GOT3 (cell line): ENCODE measurements at places on chromosomes 3 and 15.

- DNase-seq = no peak
Observed at GRCh38 chr3:157544501-157545130, 41.4 kb upstream of the VEPH1 start.

- no peak for DNase-seq
Observed at GRCh38 chr3:30294241-30294667, 312.1 kb upstream of the TGFBR2 start.

DNA sequence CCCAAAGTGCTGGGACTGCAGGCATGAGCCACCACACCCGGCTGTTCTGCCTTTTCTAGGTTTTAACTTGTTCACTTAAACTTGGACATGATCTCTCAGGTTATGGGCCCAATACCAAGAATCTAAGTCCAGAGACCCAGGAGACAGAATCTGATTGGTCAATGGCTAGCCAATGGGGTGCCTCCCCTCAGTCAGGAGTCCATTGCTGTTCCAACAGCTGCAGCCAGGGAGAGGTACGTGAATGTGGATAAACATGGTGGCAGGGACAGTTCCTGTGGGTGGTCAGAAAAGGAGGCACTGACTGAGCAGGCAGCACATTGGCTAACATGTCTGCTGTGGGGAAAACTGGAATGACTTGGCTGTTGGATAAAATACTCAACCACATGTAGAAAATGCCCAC is 140.3 kb downstream of the RPLP1 start:
- DNase-seq = no peak

- no peak for DNase-seq
Observed at GRCh38 chr3:12394569-12395271, 89.6 kb upstream of the TSEN2 start.

DNA sequence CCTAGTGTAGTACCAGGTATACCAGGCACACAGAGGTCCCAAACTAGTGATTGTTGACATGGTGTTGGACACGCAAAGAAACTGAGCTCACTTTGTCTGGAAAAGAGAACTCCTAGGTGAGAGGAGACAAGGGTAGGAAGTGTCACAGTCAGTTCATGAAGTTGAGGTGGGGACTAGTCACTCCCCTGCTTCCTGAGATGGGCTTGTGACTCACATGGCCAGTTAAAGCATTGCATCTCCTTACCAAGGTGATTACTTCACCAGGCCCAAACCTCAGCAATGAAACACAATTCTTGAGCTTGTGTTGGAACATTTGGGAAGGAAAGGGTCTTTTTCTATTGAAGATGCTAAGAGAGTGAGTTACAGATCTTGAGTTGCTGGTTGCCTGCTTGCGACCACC is 49.2 kb upstream of the RAD18 start:
- DNase-seq = no peak

DNA sequence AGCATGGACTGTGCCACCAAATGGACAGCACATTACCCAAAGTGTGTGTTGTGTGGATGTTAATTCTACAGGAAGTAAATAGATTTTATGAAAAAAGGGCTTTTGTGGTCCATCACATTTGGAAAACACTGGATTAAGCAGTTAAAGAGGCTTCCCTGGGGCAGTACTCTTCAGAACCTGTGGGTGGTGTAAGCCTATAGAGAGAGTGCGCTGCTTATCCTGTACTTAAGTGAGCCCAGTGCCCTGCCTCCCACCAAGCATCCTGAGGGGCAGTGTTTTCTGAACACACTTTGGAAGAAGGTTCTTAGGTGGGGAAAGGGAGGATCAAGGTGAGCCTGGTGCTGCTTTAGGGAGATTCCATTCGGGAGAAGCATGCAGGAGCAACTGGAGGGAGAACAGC is 10.9 kb downstream of the TTLL3 start:
- DNase-seq = no peak

- DNase-seq = no peak
Observed at GRCh38 chr3:65343736-65344135, 655.9 kb upstream of the ADAMTS9 start.

DNA sequence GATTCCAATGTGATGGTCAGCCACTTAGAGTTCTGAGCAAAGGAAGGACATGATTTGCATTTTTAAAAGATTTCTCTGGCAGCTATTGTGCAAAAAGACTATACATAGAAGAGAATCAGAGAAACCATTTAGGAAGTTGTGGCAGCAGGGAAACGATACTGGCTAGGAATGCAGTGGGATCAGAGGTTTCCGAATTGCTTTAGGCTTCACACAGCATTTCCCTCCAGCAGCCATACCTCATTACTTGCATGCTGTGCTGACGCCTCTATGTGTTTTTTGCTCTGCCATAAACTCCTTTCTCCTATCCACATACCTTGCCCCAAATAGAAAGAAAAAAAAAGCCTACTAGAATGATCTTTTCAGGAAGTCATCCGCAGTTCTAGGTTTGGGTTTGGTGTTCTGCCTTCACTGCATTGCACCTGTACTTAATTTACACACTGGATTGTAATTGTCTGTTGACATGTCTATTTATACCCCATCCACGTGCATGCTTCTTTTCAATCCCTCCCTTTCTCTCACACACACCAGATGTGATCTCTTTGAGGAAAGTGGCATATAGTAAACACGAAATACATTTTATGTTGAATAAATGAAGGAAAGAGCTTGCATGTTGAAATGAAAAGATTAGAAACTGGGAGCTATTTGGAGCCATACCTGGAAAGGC is 860.3 kb upstream of the SEMA6D start:
- no peak for DNase-seq

GRCh38 chr3:185659942-185660921 is 74.1 kb downstream of the SENP2 start:
- no peak for DNase-seq

- no peak for DNase-seq
Observed at GRCh38 chr3:127964816-127965215, 49.8 kb downstream of the KBTBD12 start.

GRCh38 chr15:52137432-52138357 is 25.1 kb upstream of the BCL2L10 start:
- DNase-seq = no peak

GRCh38 chr3:29335943-29336342 is 55.1 kb downstream of the RBMS3 start:
- DNase-seq = no peak

GRCh38 chr15:73935547-73935946 is 9.3 kb downstream of the LOXL1 start:
- DNase-seq = no peak

- no peak for DNase-seq
Observed at GRCh38 chr3:190557296-190557695, 43.4 kb downstream of the IL1RAP start.

DNA sequence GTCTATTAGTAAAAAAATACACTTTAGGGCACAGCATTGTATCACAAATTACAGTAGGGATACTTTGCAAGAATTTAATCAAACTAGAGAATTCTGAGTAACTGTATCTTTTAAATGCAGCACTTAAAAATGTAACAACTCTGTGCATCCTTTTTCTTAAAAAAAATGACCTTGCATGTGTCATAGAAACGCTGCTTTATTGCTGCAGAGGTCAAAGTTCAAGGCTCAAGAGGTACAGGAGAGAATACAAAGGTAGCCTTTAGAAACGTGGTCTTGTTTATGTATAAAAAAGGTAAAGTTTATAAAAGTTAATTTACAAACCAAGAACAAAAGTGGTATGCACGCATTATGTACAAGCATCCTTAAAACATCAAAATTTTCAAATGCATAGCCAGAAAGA is 122.0 kb downstream of the TJP1 start:
- no peak for DNase-seq

DNA sequence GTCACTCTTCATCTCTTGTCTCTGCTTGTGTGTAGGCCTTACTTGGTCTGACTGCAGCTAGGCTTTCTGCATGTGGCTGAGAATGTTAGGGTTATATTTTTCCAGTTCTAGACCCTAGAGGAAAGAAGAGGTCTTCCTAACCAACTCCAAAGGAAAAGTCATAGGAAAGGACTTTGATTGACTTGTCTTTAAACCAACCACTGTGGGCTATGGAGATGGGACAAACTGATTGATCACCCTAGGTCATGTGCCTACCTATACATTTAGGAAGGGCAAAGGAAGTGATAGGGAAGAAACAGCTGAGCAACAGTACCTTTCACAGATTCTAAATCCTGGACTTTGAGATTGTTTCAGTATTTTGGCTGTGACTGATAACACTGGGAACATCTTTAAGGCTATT is 16.5 kb upstream of the TBC1D23 start:
- no peak for DNase-seq

GRCh38 chr3:5673521-5673920 is 486.0 kb downstream of the EDEM1 start:
- no peak for DNase-seq

DNA sequence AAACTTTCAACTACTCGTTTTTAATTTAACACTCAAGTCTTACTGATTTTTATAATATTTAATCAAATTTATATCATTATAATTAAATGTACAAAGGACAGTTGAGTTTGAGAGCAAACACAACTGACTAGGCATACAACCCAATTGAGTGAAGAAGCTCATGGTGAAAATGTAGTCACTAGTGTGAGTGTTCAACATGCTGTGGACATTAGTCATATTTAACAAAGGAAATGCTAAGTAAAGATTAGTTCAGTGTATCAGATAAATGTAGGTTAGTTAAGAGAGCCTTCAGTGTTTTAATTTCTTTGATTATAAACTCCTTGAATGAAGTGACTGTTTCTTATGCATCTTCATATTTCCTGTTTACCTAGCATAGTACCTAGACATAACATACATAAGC is 444.2 kb upstream of the GOLIM4 start:
- DNase-seq = no peak

DNA sequence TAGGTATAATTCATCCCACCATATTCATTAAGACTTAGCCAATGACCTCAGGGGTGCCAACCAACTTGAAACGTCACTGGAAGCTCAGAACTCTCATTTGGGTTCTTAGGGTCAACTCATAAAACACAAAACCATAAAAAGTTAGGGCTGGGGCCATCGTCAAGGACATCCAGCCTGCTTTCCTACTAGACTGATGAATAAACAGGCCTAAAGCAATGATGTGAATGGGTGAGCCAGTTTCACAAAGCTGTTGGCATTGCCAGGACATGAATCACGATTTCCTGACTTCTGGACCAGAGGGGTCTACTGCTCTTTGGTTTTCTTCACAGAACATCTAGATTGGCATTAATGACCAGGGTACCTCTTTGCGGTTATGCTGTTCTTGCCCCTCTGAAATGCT is 64.7 kb downstream of the EOMES start:
- DNase-seq = no peak

GRCh38 chr3:52998771-52999513 is 46.9 kb downstream of the SFMBT1 start:
- DNase-seq = no peak

DNA sequence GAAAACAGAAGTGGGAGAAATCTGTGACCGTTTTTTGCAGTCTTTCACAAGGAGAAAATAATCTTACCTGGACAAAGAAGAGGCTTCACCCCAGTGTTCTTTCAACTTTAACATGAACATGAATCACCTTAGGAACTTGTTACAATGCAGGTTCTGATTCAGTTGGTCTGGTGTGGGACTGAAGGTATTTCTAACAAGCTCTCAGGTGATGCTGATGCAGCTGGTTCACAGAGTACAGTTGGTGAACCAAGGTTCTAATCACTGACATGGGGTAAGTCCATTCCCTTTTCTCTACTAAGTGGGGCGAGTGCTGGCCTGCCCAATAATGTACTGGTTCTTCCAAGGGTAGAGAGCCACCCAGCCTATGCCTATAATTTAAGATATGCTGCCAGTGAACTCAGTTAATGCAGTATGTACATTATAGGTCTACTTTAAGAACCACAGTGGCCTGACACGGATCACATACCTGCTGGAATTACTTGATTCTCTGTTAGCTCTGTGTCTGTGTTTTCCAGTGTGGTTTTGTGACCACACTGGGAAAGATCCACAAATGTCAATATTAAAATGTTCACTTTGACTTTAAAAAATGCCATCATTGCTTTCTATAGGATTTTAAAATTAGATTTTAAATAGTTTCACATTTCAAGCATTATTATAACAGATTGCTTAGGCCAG is 304.1 kb downstream of the ZNF621 start:
- no peak for DNase-seq

- peak; percentile 68 for DNase-seq
Observed at GRCh38 chr3:15982667-15983196, 185.0 kb upstream of the ANKRD28 start.

- DNase-seq = no peak
Observed at GRCh38 chr15:74826364-74826819, at the start of gene CPLX3. Gene CPLX3, plus strand, starts transcription at chr15:74826627. Its CDS starts 77 bp downstream, at chr15:74826704.

- DNase-seq = no peak
Observed at GRCh38 chr3:162096874-162097273, 600.3 kb downstream of the OTOL1 start.

DNA sequence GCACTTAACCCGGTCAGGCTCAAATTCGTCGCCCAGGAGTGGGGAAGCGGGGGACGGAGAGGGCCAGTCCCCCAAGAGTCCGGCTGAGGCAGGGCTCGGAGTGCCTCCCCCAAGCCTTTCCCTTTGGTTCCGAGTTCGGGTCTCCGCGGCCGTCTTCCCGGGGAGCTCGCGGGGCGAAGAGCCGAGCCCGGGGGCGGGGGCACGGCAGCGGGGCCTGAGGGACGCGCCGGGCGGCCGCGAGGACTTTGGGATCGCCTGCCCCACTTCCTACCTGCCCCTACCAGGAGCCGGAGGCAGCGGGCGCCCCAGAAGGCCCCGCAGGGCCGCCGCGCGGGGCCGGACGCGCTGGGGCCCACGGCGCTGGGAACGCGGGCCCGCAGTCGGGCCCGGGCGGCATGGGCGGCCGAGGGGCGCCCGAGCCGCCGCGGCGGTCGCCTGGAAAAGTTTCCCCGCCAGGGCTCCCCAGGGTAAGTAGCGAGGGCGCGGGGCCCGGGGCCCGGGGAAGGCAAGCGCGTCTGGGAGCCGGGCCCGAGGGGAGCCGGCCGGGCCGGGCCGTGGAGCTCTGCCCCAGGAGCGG is 2.8 kb downstream of the FURIN start:
- DNase-seq = no peak

GRCh38 chr3:15310491-15311370 is 21.7 kb downstream of the SH3BP5 start:
- no peak for DNase-seq

DNA sequence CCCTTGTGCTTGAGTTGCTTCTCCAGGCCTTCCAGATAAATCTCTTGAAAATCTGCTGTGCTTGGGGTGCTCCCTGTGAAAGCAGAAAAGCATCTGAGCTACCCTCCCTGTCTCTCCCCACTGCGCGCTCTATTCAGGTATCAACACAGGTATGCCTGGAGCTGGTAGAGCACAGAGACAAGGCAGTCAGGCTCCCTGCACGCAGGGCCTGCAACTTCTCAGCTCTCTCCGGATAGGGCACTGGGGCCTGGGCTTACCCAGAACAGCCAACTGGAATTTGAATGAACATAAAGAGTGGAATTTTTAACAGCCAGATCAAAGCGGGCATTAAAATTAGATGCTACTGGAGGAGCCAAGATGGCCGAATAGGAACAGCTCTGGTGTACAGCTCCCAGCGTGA is 183.6 kb downstream of the XXYLT1 start:
- DNase-seq = no peak

GRCh38 chr3:196139281-196139680 is 57.4 kb upstream of the TFRC start:
- no peak for DNase-seq

- peak; percentile 24 for DNase-seq
Observed at GRCh38 chr15:73950831-73951561, 24.7 kb downstream of the LOXL1 start.
